ENCODE measurements at places on chromosomes 2 and 18. TPM values are rescaled to one million over a fixed set of nuclear protein-coding genes. Genes with fewer than 3 reads are reported as not detected.
A peak's percentile ranks its signal among the peaks of the same experiment; 100 is the strongest.

DNA sequence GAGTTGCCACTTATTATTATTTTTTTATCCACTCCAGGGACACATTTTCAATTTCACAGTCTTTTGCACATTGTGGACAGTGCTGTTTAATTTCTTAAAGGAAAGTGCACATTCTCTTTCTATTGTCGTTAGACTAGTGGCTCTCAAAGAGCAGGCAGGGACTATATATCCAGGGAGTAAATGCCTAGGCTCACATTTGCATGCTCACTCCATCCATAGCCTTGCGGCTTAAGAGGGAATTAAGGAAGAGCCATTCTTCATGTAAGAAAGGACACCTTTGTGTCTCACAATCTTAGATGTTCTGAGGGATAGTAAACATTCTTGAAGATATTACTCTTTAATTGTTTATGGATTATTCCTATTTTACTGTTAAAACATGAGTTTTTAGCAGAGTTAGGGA lies 70.8 kb downstream of the FIGN start:
- H3K4me3 ChIP-seq: no peak overlapping the region
- H3K4me1 ChIP-seq: peaks cover 3% of the 10 kb centered on the region
- no peaks in the 10 kb centered on the region for H3K36me3 ChIP-seq

- peak overlapping the region; percentile 93 for H3K27ac ChIP-seq
- H3K36me3 ChIP-seq: no peaks in the 10 kb centered on the region
- peaks cover 67% of the 10 kb centered on the region for H3K4me1 ChIP-seq
- DNase-seq: no peak
- H3K4me3 ChIP-seq: 0 out of 2 replicates have a peak overlapping the region, but pooled peaks have one; percentile 24
- H3K27me3 ChIP-seq: no peaks in the 10 kb centered on the region
Observed at GRCh38 chr18:3914109-3914508, 464.1 kb downstream of the TGIF1 start.

DNA sequence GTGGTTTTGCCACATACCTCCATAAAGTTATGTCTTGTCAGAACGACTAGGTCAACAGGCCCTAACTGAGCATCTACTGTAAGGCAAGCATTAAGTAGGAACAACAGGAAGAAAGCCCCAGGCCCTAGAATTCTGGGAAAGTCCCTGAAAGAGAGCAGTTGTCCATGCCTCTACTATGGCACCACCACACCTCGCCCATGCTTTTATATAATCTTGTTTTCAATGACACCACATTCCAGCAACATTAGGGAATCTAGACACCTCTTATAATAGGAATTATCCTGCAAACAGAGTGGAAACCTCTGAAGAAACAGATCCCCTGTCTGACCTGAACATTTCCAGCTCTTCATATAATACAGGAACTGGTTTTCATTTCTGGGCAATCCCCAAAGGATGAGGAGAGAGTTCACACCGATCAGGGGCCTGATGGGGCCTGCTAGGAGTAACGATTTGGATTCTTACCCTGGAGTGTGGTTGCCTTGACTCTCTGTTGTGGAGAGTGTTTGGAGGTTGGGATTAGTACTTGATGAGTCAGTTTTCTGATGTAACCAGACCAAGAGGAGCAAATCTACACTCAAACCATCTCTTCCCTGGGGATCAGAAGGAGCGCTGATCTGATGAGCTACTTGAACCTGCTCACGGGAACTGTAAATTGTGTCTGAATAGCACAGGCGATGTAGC lies 31.9 kb upstream of the CEP68 start:
- peaks cover 54% of the 10 kb centered on the region for H3K36me3 ChIP-seq
- peaks cover 58% of the 10 kb centered on the region for H3K4me1 ChIP-seq
- no peak for DNase-seq
- peak overlapping the region; percentile 98 for H3K27ac ChIP-seq
- H3K27me3 ChIP-seq: no peaks in the 10 kb centered on the region

The TTC27 gene
- 20.4 TPM for total RNA-seq

GRCh38 chr2:237178396-237178795 lies 92.7 kb downstream of the COPS8 start:
- no peak overlapping the region for H3K27ac ChIP-seq
- no peaks in the 10 kb centered on the region for H3K27me3 ChIP-seq
- no peak for DNase-seq
- no peak overlapping the region for H3K4me3 ChIP-seq

The PLEKHB2 gene
- total RNA-seq: 55.0 TPM

DNA sequence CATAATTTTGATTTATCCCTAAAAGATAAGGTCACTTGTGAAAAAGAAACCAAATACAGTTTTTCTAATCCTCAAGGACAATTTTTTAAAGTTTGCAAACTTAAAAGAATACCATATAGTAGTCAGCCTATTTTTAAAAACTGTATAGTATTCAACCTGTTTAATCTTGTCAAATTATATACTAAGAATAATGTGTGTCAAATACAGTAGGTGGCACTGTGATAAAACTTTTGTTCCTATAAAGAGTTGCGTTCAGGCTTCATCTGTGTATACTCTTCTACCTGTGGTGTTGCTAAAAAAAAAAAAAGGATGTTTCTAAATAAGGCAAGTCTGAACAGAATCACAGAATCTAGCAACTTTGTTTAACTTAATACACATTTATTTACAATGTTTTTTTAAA lies 68.6 kb downstream of the CCDC138 start:
- DNase-seq: peak; percentile 60
- H3K4me1 ChIP-seq: peaks cover 4% of the 10 kb centered on the region
- no peaks in the 10 kb centered on the region for H3K27me3 ChIP-seq
- H3K36me3 ChIP-seq: peaks cover 37% of the 10 kb centered on the region

- no peak for DNase-seq
- H3K4me1 ChIP-seq: no peaks in the 10 kb centered on the region
- no peak overlapping the region for H3K4me3 ChIP-seq
- H3K27me3 ChIP-seq: no peaks in the 10 kb centered on the region
- H3K36me3 ChIP-seq: no peaks in the 10 kb centered on the region
Observed at GRCh38 chr18:49934457-49934856, 121.1 kb upstream of the ACAA2 start.

All from Karpas-422 (cell line).